ENCODE measurements at places on chromosomes 7 and 10. TPM values are rescaled to one million over a fixed set of nuclear protein-coding genes. Genes with fewer than 3 reads are reported as not detected.

Gene CARD11
- total RNA-seq = 41.8 TPM

Gene CHAT
- not detected for total RNA-seq

Gene CNTNAP2
- total RNA-seq = not detected

Gene LIPJ
- total RNA-seq = 0.09 TPM

Gene TMEM26
- 0.23 TPM for total RNA-seq

Gene TEX36
- not detected for total RNA-seq

Gene DPP6
- not detected for total RNA-seq

Gene SPAM1
- not detected for total RNA-seq

Gene MNX1
- total RNA-seq = not detected

Gene GJD4
- not detected for total RNA-seq

Gene NEBL
- 0.83 TPM for total RNA-seq

Gene CALHM3
- not detected for total RNA-seq

Gene ATP6V0A4
- 0.24 TPM for total RNA-seq

Gene SNCG
- 31.4 TPM for total RNA-seq

Gene IFIT1B
- not detected for total RNA-seq

Gene ZP3
- 0.32 TPM for total RNA-seq

Gene ADIRF
- 2.8 TPM for total RNA-seq

Gene HIBADH
- total RNA-seq = 19.7 TPM

Gene SAP25
- 2.4 TPM for total RNA-seq

Gene SUN3
- not detected for total RNA-seq

Gene AUTS2
- 11.3 TPM for total RNA-seq

Gene CHRM2
- total RNA-seq = not detected

Gene NAT16
- total RNA-seq = not detected

Gene SNX10
- total RNA-seq = 1.2 TPM

Gene EDRF1
- 27.8 TPM for total RNA-seq
